ENCODE measurements at places on chromosomes 3 and 15.
A peak's percentile ranks its signal among the peaks of the same experiment; 100 is the strongest.

DNA sequence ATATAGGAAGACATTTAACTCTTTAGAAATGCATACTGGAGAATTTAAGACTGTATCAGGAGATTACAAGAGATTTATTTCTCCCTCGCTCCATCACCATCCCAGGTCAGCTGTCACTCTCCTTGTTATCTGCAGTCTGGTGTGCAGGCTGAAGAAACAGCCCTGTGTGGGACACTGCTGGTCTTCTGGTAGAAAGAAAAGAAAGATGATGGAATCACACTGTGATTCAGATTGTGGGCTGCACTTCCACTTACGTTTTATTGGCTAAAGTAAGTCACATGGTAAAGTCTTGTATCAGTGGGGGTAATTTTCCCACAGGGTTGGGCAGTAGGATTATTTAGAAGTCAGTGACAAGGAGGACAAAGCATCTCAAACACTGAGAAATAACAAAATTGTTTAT is 18.1 kb upstream of the ATP1B3 start:
- DNase-seq: no peak

DNA sequence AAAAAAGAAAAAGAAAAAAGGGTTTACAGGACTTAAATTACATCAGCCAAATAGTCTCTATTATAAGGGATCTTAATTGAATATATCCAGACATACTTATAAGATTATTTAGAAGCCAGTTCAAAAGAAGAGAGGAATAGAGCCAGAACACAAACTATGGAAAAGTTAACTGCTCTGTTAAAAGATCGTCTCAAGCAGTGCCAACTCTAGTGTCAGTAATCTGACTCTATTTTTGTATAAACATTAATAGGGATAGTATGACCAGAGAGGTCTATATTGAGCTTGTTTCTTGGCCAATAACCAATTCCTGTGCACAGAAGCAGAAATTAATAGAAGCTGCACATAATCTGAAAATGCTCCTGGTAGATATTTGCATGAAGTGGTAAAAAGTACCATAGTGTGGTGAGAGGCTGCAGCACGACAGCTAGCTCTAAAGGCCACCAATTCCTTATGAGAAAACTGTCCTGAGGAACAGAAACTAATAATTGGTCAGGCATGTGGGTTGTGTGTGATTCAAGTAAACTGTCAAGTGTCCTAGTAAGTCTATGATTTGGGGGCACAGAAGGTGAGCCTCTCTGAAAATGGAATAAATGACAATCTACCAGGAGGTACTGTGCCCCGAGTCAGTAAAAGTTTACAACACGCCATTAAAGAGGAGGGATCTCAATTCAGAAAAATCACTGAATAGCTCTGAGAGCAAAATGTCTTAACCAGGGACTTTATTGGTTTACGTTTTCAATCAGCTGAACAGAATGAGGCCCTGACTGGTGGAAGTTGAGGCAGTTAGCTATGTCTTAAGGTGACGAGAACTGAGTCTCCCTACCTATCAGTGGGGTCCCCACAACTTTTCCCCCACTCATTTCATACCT is 51.5 kb upstream of the NANOGP8 start:
- no peak for DNase-seq

GRCh38 chr3:50599716-50600118 is 11.9 kb downstream of the CISH start:
- no peak for DNase-seq

DNA sequence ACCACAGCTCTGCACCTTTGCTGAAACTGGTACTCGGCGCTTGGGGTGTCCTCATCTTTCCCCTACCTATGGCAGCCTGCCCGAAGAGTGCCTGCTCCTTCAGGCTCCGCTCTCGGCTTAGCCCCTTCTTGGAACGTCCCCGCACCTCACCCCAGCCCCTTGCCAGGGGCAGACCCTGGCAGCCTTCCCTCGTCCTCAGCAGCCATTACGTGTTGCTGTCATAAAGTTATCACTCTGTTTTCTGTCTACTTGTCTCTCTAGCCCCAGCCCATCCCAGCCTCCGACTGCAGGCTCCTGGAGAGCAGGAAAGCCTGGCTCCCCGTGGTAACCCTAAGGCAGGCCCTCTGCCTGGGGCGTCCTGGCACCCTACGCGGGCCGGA is 5.1 kb upstream of the BAHD1 start:
- no peak for DNase-seq

GRCh38 chr3:73580343-73580742 is 44.4 kb downstream of the PDZRN3 start:
- DNase-seq: no peak

DNA sequence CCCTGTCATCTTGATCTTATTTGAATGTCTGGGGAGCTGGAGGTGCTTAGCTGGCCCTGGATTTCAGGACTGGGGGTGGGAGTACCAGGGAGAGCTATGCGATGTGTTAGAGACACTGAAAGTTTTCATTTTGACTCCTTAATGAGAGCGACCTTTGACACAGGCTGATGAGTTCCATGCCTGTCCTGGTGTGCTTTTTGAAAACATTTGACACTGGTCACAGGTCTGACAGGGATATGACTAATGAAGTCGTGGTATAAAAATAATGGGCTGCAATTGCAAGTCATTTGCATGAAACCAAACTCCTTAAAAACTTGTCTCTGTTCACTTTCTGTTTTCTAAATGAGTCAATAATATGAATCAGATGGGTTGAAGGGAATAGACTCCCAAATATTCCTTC is 81.9 kb downstream of the MECOM start:
- DNase-seq: no peak

DNA sequence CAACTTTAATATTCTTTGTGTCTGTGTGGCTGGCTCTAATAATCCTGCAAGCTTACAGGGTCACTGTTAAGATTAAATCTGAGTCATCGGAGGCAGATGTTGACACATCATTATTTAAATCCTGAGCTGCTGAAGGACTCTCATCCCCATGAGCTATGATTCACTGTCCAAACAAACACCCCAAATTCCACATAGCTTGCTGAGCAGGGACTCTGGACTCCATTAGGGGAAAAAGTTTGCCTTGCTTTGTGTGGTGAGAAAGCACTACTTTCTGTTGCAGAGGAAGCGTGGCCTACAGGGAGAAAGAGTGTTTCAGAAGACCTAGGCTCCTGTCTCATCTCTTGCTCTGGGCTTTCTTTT is 213.7 kb downstream of the PDCD6IP start:
- no peak for DNase-seq

- no peak for DNase-seq
Measured at GRCh38 chr15:37107071-37107743, 6.9 kb upstream of the MEIS2 start.

DNA sequence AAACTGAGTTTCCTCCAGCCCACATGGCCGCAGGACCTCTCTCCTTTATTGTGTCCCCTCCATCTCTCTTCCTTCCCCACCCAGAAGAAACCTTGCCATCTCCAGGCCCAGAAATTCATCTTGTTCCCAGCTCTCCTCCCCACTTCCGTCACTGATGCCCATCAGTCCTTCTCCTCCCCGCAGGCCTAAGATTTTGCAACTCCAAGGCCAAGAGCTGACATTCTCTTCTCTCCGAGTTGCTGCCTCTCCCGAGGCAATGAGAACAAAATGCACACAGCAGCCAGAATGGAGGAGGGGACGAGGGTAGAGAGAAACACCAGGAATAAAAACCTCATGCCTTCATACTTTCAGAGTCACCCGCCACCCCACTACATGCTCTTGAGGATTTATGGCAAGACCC is 526.5 kb upstream of the PROK2 start:
- DNase-seq: no peak

DNA sequence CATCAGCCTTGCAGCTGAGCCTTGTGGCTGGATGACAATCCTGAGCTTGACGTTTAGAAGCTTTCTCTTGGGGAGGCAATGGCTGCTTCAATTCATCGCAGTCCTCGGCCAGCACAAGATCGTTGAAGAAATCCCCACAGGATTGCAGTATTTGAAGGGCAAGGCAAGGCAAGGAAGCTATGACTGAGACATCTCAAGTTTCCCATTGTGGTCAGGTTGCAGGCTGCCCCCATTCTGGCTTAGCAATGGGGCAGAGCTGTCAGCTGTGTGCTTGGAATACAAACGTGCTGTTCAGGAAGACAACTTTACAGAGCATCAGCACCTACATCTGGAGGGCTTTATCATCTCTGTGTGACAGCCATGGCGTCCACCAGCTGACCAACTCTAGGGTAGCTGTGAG is 275.9 kb upstream of the TBL1XR1 start:
- DNase-seq: no peak

- no peak for DNase-seq
Measured at GRCh38 chr15:31905054-31905453, 125.3 kb upstream of the CHRNA7 start.

GRCh38 chr3:80187981-80188380 is 420.2 kb upstream of the ROBO1 start:
- DNase-seq: no peak

GRCh38 chr3:141227752-141228151 is 3.9 kb upstream of the PXYLP1 start:
- no peak for DNase-seq

DNA sequence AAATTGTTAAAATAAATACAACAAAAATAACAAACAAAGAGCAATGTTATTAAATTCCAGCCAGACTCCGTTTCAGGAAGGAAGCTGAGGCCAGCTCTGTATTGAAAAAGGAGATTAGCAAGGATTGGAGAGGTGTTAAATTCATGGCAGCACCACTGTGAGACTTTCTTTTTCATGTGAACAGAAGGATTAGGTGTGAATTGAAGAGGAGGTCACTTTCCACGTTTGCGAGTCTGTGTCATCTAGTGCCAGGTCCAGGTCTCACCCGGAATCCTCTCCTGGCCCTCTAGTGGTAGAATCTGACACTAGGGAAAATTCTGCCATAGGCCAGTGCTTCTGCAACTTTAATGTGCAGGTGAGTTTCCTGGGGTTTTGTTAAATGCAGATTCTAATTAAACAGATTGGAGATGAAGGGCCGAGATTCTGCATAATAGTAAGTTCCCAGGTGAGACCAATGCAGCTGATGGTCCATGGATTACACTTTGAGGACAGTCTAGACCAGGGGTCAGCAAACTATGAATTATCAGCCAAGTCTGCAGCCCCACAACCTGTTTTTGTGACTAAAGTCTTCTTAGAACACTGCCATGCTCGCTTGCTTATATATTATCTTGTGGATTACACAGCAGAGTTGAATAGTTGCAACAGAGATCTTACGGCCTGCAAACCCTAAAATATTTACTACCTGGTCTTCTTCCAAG is 9.2 kb upstream of the SLC6A1 start:
- DNase-seq: peak; percentile 32

- peak; percentile 63 for DNase-seq
Measured at GRCh38 chr3:57158813-57159738, 6.1 kb downstream of the IL17RD start.
